ENCODE measurements at places on chromosomes 7 and 10. TPM values are rescaled to one million over a fixed set of nuclear protein-coding genes. Genes with fewer than 3 reads are reported as not detected.
A peak's percentile ranks its signal among the peaks of the same experiment; 100 is the strongest.

Gene PARD3
- 35.2 TPM for total RNA-seq

Gene RHBDD2
- 50.7 TPM for total RNA-seq

Gene COA1
- total RNA-seq: 55.5 TPM

Gene PPP1R3C
- 0.31 TPM for total RNA-seq

Gene DNAJB6
- 155 TPM for total RNA-seq

GRCh38 chr10:84406561-84406960 lies 78.2 kb downstream of the CCSER2 start:
- H3K27me3 ChIP-seq: no peaks in the 10 kb centered on the region
- peaks cover 20% of the 10 kb centered on the region for H3K36me3 ChIP-seq
- DNase-seq: no peak
- H3K4me1 ChIP-seq: peaks cover 10% of the 10 kb centered on the region
- H3K27ac ChIP-seq: no peak overlapping the region

GRCh38 chr10:3487228-3487627 lies 297.8 kb downstream of the KLF6 start:
- H3K4me1 ChIP-seq: peaks cover 8% of the 10 kb centered on the region
- DNase-seq: no peak
- peaks cover 6% of the 10 kb centered on the region for H3K27me3 ChIP-seq
- peaks cover 6% of the 10 kb centered on the region for H3K36me3 ChIP-seq
- H3K27ac ChIP-seq: no peak overlapping the region

DNA sequence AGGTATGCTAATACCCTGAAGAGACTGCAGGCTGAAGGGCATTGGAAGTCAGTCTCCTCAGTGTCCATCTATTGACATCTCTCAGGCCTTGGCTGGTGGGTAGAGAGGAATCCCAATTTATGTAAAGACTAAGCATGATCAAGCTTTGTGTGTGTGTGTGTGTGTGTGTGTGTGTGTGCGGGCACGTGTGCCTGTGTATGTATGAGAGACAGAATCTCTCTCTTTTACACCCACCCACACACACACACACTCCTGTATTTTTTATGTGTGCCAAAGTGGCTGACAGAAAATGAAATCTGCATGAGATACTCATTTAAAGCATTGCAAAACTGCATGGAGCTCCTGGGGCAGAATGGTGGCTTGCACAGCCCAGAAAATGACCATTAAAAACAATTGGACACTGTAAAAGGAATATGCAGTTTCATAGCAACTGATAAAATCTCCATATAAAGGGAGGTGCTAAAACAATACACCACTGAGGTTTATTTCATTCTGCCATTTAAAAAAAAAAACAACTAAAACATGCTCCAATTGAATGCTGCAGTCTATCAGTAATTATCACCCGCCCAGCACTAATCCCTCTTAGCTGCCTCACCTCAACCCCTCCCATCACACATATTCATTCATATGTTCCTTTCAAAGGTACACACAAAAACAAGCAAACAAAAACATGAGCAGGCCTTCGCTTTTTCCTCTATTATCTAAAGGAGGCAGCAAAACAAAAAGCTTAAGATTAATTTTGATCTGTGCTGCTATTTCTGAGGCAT lies 385.0 kb downstream of the KCNMA1 start:
- peaks cover under 1% of the 10 kb centered on the region for H3K4me1 ChIP-seq
- H3K4me3 ChIP-seq: no peak overlapping the region
- H3K27me3 ChIP-seq: no peaks in the 10 kb centered on the region
- no peaks in the 10 kb centered on the region for H3K36me3 ChIP-seq
- no peak for DNase-seq

- no peaks in the 10 kb centered on the region for H3K4me1 ChIP-seq
- peaks cover 3% of the 10 kb centered on the region for H3K36me3 ChIP-seq
- H3K27me3 ChIP-seq: peaks cover 5% of the 10 kb centered on the region
- DNase-seq: no peak
These were observed 106.2 kb upstream of the AGK start for GRCh38 chr7:141444961-141445360.

DNA sequence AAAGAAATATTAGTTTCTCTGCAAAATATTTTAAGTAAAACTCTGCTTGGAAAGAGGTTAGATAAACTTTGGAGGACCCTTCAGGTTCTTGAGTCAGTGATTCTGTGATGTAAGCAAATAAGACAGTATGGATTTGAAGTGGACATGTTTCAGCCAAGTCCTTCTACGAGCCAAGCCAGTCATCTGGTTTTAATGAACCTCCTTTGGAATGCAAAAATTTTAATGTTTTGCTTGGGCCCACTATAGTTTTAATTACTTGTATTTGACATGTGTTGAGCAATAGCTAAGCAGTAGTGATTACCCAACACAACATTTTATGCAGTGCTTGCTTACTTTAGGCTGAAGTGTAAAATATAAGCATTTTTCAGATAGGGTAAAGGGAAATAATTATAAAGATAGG lies 296.3 kb upstream of the SEMA3D start:
- H3K27ac ChIP-seq: no peak overlapping the region
- H3K27me3 ChIP-seq: no peaks in the 10 kb centered on the region
- H3K4me3 ChIP-seq: no peak overlapping the region

- H3K4me3 ChIP-seq: no peak overlapping the region
- no peaks in the 10 kb centered on the region for H3K4me1 ChIP-seq
- peak overlapping the region; percentile 94 for H3K27ac ChIP-seq
These were observed 35.1 kb downstream of the GUSB start for GRCh38 chr7:65946904-65947303.

DNA sequence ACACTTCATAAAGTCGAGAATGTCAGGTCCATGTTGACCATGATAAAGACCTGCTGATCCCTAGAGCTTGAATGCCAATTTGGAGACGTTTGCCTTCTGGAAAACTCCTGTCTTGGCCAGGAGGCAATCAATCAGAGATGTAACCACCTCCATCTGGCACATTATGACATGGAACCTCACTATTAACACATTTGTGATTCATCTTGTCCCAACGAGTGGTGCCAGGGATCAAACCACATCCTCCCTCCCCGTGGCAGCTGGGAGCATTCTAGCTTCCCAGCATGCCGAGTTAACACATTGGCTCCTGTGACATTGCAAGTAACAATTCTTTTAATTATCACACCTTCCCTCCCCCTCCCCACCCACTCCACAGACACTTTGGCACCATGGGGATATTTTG lies 84.0 kb upstream of the PPP1R17 start:
- no peaks in the 10 kb centered on the region for H3K4me1 ChIP-seq
- no peak overlapping the region for H3K27ac ChIP-seq
- H3K4me3 ChIP-seq: no peak overlapping the region
- no peaks in the 10 kb centered on the region for H3K27me3 ChIP-seq
- DNase-seq: no peak

DNA sequence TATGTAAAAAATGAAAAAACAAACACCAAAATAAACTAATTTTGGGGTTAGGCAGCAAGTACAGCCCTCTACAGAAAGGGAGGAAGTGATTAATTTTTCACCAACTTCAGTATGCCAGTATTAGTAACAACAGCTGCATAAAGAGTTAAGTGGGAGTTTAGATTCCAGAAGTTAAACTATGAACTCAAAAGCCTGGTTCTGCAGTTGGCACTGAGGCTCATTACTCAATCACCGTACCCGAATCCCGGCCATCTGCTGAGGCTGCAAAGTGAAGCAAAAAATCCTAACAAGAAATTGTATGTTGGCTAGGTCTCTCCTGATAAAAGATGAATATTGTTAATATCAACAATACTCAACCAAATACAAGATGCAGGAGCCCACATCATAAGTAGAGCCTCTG lies 4.0 kb downstream of the NUDT5 start:
- no peak for DNase-seq
- no peak overlapping the region for H3K27ac ChIP-seq
- H3K4me1 ChIP-seq: peaks cover 25% of the 10 kb centered on the region

DNA sequence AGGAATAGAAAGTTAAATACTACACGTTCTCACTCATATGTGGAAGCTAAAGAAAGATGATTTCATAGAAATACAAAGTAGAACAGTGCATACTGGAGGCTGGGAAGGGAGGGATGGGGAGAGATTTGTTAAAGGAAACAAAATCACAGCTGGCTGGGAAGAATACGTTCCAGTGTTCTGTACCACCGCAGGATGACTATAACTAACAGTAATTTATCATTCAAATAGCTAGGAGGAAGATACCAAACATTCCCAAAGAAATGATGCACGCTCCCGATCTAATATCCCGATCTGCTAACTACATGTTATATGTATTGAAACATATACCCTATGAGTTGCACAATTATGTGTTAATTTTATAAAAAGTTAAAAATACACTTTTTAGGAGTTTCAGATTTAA lies 162.3 kb downstream of the ZMYND11 start:
- peaks cover 1% of the 10 kb centered on the region for H3K27me3 ChIP-seq
- no peak for DNase-seq
- H3K4me1 ChIP-seq: no peaks in the 10 kb centered on the region
- H3K27ac ChIP-seq: no peak overlapping the region

- no peaks in the 10 kb centered on the region for H3K36me3 ChIP-seq
- no peaks in the 10 kb centered on the region for H3K4me1 ChIP-seq
- H3K4me3 ChIP-seq: no peak overlapping the region
- no peak for DNase-seq
- no peaks in the 10 kb centered on the region for H3K27me3 ChIP-seq
These were observed 398.5 kb downstream of the ATRNL1 start for GRCh38 chr10:115491526-115492140.

- H3K27me3 ChIP-seq: peaks cover 2% of the 10 kb centered on the region
- no peaks in the 10 kb centered on the region for H3K4me1 ChIP-seq
- H3K36me3 ChIP-seq: no peaks in the 10 kb centered on the region
These were observed 326.3 kb downstream of the CCSER2 start for GRCh38 chr10:84654671-84655070.

- DNase-seq: peak; percentile 32
- H3K27me3 ChIP-seq: peaks cover 52% of the 10 kb centered on the region
- peaks cover 20% of the 10 kb centered on the region for H3K4me1 ChIP-seq
- no peak overlapping the region for H3K4me3 ChIP-seq
- peaks cover 7% of the 10 kb centered on the region for H3K36me3 ChIP-seq
- no peak overlapping the region for H3K27ac ChIP-seq
These were observed 6.3 kb downstream of the NAT16 start for GRCh38 chr7:101173752-101174244.

DNA sequence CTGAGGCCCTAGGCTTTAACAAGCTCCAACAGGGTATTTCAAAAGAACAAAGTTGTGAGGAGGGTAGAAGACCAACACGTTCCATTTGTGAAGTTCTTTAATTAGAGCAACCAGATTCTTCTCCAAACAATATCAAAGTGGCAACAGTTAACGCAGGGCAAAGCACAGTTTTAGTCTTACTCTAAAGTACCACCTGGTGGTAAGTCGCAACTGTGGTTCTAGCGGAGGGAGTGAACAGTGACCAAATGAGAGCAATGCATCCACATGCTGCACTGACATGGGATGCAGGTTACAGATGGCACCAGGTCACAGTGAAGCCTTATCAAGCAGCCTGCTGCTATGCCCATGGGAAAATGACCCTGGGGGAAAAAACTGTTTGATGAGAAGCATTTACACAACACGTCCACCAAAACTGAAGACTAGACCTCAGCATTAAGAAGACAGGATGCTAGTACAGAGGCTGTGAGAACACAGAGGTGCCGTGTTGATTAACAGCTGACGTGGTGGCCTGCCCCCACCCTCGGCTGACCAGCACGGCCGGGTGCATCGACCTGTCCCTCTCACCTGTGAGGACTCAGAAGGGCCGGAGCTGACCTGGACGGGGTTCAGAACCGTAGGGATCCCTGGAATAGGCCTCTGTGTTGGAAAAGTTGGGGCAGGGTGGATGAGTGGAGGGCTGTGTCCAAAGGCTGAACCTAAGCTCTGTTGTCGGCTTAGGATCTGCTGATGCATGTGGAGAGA lies 211.2 kb downstream of the GLI3 start:
- no peaks in the 10 kb centered on the region for H3K27me3 ChIP-seq
- H3K36me3 ChIP-seq: no peaks in the 10 kb centered on the region
- peaks cover 3% of the 10 kb centered on the region for H3K4me1 ChIP-seq

- H3K4me1 ChIP-seq: peaks cover 33% of the 10 kb centered on the region
- H3K36me3 ChIP-seq: peaks cover 7% of the 10 kb centered on the region
- no peak for DNase-seq
- H3K4me3 ChIP-seq: peak overlapping the region; percentile 8
These were observed 2.9 kb downstream of the CYTH3 start for GRCh38 chr7:6269527-6269926.

- H3K36me3 ChIP-seq: no peaks in the 10 kb centered on the region
- peaks cover 5% of the 10 kb centered on the region for H3K4me1 ChIP-seq
- H3K27ac ChIP-seq: no peak overlapping the region
These were observed 135.8 kb downstream of the CAMK1D start for GRCh38 chr10:12484941-12485805.

- H3K27ac ChIP-seq: no peak overlapping the region
- H3K36me3 ChIP-seq: peaks cover 4% of the 10 kb centered on the region
- no peak for DNase-seq
- peaks cover 5% of the 10 kb centered on the region for H3K4me1 ChIP-seq
- no peaks in the 10 kb centered on the region for H3K27me3 ChIP-seq
These were observed 63.3 kb downstream of the IMMP2L start for GRCh38 chr7:111499027-111499426.

- H3K27me3 ChIP-seq: no peaks in the 10 kb centered on the region
- H3K4me1 ChIP-seq: peaks cover 13% of the 10 kb centered on the region
- no peak overlapping the region for H3K27ac ChIP-seq
These were observed 178.3 kb downstream of the AUTS2 start for GRCh38 chr7:69776611-69777010.

- peaks cover 31% of the 10 kb centered on the region for H3K36me3 ChIP-seq
- H3K27ac ChIP-seq: peak within 1 kb of the TSS; percentile 90
- DNase-seq: peak; percentile 90
- H3K4me3 ChIP-seq: peak within 1 kb of the TSS; percentile 94
- peaks cover 13% of the 10 kb centered on the region for H3K4me1 ChIP-seq
- peaks cover 14% of the 10 kb centered on the region for H3K27me3 ChIP-seq
These were observed at the start of gene INTS15 for GRCh38 chr7:6589829-6590644. Gene INTS15 (plus strand): TSS chr7:6590021. CDS start chr7:6590284, 263 bp downstream.

GRCh38 chr7:139958599-139959284 lies 104.0 kb downstream of the PARP12 start:
- no peaks in the 10 kb centered on the region for H3K4me1 ChIP-seq
- no peaks in the 10 kb centered on the region for H3K36me3 ChIP-seq
- no peak for DNase-seq
- no peak overlapping the region for H3K4me3 ChIP-seq
- no peak overlapping the region for H3K27ac ChIP-seq
- H3K27me3 ChIP-seq: no peaks in the 10 kb centered on the region

DNA sequence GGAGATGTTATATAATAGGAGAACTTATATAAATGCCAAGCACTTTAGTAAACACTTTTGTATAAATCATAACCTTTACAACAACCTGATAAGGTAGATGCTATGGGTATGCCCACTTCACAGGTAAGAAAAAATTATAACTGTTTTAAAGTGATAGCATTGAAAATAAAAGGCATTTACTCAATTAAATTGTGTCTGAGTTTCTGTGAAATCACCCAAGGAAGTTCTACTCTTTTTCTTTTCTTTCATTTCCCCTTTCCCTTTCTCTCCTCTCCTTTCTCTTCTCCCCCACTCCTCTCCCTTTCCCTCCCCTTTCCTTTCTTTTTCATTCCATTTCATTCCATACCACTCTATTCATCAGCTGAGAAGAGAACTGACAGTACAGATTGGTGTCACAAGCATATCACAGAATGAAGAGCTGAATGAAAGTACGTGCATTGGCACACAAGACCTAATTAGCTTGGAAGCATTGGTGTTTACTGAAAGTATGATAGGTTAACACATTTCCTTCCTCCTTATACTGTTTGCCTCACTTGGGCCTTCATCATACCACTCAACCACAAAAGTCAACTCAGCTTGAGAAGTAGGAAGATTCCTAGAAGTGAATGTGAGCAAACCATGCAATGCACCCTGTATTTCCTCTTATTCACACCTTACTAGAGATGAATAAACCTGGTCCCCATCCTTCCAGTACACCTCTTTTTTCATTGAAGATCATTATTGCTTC lies 117.9 kb upstream of the AGR3 start:
- no peaks in the 10 kb centered on the region for H3K4me1 ChIP-seq
- no peak overlapping the region for H3K4me3 ChIP-seq
- no peak overlapping the region for H3K27ac ChIP-seq
- H3K36me3 ChIP-seq: no peaks in the 10 kb centered on the region
- no peak for DNase-seq
